ENCODE measurements at places on chromosomes 12 and 14.
A peak's percentile ranks its signal among the peaks of the same experiment; 100 is the strongest.

DNA sequence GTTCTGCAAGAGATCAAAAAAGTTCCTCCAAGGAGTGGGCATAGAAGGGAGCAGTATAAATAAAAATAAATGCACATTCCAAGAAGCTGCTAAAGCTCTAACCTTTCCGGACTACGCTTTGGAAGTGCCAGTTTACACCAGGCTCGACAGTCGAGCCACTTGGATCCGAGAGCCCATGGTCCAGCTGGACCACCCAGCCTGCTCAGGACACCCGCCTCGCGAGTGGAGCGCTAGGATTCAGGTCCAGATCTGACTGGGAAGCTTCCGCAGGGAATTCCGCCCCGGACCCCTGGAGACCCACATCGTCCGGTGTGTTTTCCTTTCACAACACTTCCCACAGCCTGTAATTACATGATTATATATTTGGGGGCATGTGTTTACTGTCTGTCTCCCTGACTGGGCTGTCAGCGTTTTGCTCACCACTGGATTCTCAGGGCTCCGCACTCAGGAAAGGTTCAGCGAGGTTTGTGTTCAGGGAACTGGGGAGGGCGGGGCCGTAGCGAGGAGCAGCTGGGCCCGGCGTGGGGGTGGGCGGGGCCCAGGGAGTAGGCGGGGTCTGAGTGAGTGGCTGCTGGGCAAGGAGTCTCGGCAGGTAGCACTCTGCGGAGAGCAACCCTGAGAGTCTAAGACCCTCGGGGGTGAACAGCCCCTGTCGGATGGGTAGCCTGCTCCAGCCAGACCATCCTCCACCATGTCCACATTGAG lies 52.3 kb upstream of the TMEM263 start:
- no peak for DNase-seq

GRCh38 chr12:68614105-68614679 lies 3.5 kb downstream of the RAP1B start:
- no peak for DNase-seq

- DNase-seq = no peak
Observed at GRCh38 chr12:108788076-108788782, 56.9 kb upstream of the CORO1C start.

DNA sequence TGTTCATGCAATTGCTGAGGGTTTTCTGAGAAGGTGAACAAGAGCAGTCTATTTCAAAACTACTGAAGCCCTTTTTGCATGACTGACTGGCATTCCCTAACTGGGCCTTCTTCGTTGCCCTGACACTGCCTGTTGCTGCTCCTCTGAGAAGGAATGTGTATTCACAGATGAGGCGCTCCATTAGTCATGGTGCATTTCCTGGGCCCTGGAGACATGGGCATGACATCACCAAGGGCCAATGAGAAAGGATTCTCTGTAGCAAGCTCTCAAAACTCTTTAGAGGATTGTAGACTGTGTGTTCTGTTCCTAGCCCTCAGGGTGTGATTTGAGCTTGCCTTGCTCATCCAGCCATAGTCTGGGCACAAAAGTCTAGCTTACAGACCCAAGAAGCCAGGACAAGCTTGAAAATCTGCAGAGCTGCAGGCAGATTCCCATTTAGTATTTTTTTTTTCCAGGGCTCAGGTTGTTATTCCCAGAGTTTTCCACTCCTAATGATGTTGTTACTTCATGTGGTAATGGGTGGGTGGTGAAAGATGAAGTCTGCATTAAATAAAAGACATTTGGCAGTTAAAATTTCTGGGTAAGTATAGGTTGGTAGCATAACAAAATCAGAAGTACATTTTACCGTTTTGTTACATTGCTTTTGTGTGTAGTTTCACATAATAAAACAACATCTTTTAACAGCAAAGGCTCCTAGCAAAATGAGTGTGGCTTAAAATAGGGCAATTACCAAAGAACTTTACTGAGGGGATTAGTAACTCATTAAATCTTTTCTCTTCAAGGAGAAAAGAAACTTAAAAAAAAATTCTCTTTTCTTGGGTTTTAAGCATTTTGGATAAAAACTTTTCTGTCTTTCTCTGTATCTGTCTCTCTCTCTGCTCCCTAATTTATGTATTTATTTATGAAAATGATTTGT lies 318.4 kb downstream of the RAD51B start:
- no peak for DNase-seq

GRCh38 chr12:52438305-52439301 lies 4.4 kb upstream of the KRT75 start:
- DNase-seq = no peak

DNA sequence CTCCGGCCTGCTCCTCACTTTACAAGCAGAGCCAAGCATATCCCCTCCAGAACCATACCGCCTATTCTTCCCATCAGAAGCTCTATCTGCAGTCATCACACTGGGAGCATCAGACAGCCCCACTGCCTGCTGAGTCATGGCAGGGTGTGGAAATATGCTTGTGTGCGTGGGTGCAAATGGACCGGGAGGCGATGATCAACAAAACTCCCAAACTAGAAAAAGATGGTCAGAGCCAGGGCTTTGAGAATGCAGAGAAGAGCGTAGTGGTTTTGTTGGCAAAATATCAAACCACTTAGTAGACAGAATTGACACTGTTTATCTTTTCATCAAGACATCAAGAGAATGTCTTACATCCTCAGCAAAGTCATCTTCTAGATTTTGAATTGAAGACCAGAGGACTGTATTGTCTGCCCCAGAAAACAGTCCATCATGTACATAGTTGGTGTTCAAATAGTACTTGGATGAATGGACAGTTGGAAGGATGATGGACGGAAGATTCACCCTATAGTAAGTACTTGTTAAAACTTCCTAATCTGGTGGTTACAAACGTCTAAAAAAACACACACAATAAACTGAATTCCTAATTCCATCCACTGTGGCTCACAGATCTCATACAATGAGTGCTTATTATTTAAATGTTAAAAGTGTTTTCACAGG lies 54.9 kb downstream of the VWF start:
- peak; percentile 28 for DNase-seq

DNA sequence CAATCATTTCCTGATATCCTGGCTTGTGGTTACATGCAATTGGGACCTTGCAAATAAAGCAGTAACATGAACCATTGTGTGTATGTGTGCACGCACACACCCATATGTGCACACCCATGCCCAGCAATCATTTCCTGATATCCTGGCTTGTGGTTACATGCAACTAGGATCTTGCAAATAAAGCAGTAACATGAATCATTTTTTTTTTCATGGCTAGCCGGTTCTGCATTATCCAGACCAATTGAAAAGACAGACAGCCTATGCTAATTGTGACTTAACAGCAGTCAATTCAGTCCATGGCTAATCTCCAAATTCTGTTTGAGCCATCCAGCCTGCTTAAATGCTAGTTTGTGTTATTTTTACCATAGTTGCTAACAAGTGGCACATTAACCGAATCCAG lies 134.3 kb downstream of the TTC7B start:
- DNase-seq = no peak

DNA sequence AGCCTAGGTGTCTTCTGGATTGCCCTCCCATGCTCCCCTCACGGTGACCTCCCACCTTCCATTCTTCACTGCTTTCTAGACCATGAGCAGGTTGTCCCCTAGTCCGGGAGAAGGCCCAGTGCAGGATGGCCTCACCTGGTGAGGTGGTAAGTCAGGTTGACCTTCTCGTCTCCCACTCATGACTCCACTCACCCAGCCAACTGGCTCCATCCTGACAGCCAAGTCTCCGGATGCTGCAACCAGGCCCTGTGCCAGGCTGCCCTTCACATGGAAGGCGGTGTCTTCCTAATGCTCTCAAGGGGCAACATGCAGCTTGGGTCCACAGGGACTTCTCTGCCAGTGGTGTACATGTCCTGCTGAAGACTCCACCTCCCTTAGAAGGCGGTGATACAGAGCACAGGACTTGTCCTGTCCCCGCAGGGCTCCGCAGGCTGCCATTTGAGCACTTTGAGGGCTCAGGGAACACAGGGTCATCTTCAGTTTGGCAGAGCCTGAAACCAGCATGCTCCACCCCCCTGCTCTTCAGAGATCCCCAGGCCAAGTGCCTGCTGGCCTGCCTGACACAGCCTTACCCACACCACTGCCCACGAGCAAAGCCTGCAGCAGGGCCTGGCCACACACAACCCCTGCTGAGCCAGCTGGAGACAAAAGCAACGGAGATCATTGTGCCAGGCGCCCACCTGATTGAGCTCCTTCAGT lies 25.4 kb downstream of the BATF start:
- no peak for DNase-seq

- no peak for DNase-seq
Observed at GRCh38 chr14:72164420-72165228, 232.4 kb downstream of the RGS6 start.

- no peak for DNase-seq
Observed at GRCh38 chr14:59130462-59130861, 58.0 kb upstream of the DAAM1 start.

Data from KBM-7 (cell line).